Epithelial cell of umbilical artery (primary cell): ENCODE measurements at places on chromosomes 13 and 19. TPM values are rescaled to one million over a fixed set of nuclear protein-coding genes. Genes with fewer than 3 reads are reported as not detected.

Gene NECTIN2
- total RNA-seq, result 109 and 121 TPM in 2 replicates

Gene C13orf42
- not detected in 2 replicates for total RNA-seq

Gene SHISA7
- total RNA-seq, result not detected in 2 replicates

Gene KLK12
- total RNA-seq, result not detected in 2 replicates

Gene PLIN5
- total RNA-seq, result 1.4 TPM in 1 of 2 replicates, not detected in the other

Gene GAPDHS
- total RNA-seq, result not detected in 2 replicates

Gene ADGRE3
- not detected in 2 replicates for total RNA-seq

Gene ZNF546
- 2.3 and 8.2 TPM in 2 replicates for total RNA-seq

Gene MEDAG
- total RNA-seq, result 29.6 and 90.3 TPM in 2 replicates

Gene CRB3
- total RNA-seq, result not detected in 2 replicates

Gene ZNF225
- total RNA-seq, result 4.5 and 7.6 TPM in 2 replicates

Gene ZNF121
- total RNA-seq, result 35.4 and 45.9 TPM in 2 replicates

Gene CLDN10
- total RNA-seq, result 2.9 and 4.4 TPM in 2 replicates

Gene ZNF552
- total RNA-seq, result 6.5 and 10.5 TPM in 2 replicates

Gene GPR18
- total RNA-seq, result not detected in 2 replicates

Gene LILRB1
- total RNA-seq, result not detected in 2 replicates

Gene N4BP2L1
- 1.9 and 4.1 TPM in 2 replicates for total RNA-seq

Gene ZNF726
- total RNA-seq, result 1.6 and 2.7 TPM in 2 replicates

Gene KL
- 0.15 TPM in 1 of 2 replicates, not detected in the other for total RNA-seq

Gene DDX49
- total RNA-seq, result 53.9 and 65.8 TPM in 2 replicates

Gene DAND5
- not detected in 2 replicates for total RNA-seq

Gene CCDC70
- not detected in 2 replicates for total RNA-seq

Gene TPRX1
- total RNA-seq, result not detected in 2 replicates

Gene CBY2
- total RNA-seq, result not detected in 2 replicates

Gene ZNF345
- 1.9 and 3.0 TPM in 2 replicates for total RNA-seq

Gene RASIP1
- 68.2 and 85.8 TPM in 2 replicates for total RNA-seq

Gene GTF3A
- total RNA-seq, result 110 and 165 TPM in 2 replicates

Gene GPR12
- not detected in 2 replicates for total RNA-seq

Gene ZNF730
- 1.6 and 2.4 TPM in 2 replicates for total RNA-seq

Gene CLEC17A
- total RNA-seq, result under 0.01 TPM in 1 of 2 replicates, not detected in the other

Gene IL12RB1
- 0.15 TPM in 1 of 2 replicates, not detected in the other for total RNA-seq

Gene ZNF530
- total RNA-seq, result 1.4 and 7.1 TPM in 2 replicates

Gene U2AF2
- 87.7 and 143 TPM in 2 replicates for total RNA-seq
